ENCODE measurements at places on chromosomes 4 and X.

- no peak for DNase-seq
These were observed 72.9 kb upstream of the ENOX2 start for GRCh38 chrX:130975947-130976346.

- no peak for DNase-seq
These were observed 21.4 kb upstream of the SCRG1 start for GRCh38 chr4:173420324-173420752.

DNA sequence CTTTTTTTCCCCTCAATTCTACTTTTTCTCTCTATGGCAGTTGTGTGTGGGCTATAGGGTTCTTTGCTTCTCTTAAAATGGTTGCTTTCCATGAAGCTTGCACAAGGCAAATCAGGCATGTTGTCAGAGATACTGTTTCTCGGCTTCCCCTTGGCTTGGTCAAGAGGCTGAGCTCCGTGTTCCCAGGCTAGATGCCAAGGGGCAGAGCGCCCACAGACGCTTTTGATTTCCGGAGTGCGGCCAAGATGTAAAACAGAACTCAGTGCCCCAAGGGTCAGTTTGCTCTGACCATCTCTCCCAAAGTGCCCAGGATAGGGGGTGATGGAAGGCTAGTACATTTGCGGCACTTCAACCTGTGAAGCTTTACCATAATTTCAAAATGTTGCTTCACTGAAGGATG, 64.2 kb upstream of the DIPK2B start:
- DNase-seq = no peak

- no peak for DNase-seq
These were observed 55.4 kb upstream of the PLAC1 start for GRCh38 chrX:134713618-134714107.

GRCh38 chrX:113741744-113742143, 842.1 kb upstream of the HTR2C start:
- DNase-seq = no peak

- no peak for DNase-seq
These were observed 24.2 kb upstream of the SPON2 start for GRCh38 chr4:1196421-1197183.

DNA sequence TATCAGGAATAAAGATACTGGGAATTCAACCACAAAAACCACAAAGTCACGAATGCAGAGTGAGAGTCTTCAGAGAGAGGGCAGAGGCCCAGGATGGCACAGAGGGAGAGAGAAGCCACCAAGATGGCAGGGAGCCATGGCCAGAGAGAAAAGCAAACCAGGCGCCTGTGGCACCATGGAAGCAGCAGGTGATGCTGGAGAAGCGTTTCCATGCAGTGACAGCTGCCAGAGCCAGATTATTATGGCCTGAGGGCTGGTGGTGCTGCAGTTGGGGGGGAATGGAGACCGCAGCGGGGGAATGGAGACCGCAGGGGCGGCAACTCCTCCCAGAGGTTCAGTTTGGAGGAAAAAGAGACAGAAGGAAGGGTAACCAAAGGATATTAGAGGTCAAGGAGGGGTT, 5.8 kb downstream of the TAFAZZIN start:
- no peak for DNase-seq

GRCh38 chr4:6361076-6361784, 91.6 kb downstream of the WFS1 start:
- no peak for DNase-seq

DNA sequence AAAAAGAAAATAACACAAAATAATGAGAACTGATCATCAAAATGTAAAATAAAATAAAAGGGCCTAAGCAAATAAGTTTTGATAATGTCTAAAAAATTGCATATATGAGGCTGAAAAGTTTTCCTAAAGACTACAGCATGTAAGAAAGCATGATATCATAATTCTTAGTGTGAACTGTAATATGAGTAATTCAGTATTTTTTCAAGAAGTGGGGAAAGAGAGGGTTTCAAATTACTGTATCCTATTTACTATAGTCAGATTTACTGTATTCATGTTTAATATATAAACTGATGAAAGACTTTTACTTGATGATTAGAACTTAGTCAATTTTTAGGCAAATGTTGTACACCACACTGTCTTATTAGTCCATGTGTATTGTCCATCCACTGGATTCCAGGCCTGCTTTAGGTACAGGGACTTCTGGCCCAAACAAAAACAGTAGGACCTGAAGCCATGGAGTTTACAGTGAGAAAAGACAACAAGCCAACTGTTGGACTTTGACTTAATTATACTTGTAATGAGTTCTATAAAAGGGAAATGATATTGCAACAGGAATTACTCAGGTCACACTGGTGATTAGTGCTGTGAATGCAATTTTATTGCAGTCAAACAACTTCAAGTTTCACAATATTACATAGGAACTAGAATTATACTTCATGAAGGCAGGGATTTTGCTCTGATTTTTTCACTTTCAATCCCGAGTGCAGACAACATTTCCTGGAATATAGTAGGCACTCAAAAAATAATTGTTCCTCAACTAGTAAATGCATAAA, 517.7 kb upstream of the GALNT7 start:
- no peak for DNase-seq

- DNase-seq = no peak
These were observed 123.6 kb downstream of the PCDH18 start for GRCh38 chr4:137408527-137409177.

Data from effector CD8-positive, alpha-beta T cell (primary cell).